ENCODE measurements at places on chromosomes 1 and 21.

GRCh38 chr1:221788466-221788865, 46.6 kb upstream of the DUSP10 start:
- DNase-seq = no peak

GRCh38 chr21:18614303-18614702, 210.7 kb upstream of the TMPRSS15 start:
- no peak for DNase-seq

DNA sequence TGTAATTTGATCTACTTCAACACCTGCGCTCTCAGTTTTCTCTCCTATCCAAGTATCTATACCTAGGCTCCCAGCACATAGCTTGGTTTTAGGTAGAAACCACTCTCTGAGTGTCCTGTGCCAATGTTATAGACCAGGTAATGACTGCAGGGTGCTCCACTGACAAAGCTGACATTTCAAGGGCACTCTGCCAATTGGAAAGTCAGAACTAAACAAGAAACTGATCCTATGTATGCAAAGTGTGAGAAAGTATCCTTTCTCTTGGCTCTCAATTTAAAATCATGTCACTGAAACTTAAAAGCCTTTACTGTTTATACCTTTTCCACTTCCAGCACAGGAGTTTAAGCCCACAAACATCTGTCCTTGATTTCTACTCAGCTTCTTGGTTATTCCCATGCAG, 45.0 kb upstream of the AIM2 start:
- DNase-seq = no peak

DNA sequence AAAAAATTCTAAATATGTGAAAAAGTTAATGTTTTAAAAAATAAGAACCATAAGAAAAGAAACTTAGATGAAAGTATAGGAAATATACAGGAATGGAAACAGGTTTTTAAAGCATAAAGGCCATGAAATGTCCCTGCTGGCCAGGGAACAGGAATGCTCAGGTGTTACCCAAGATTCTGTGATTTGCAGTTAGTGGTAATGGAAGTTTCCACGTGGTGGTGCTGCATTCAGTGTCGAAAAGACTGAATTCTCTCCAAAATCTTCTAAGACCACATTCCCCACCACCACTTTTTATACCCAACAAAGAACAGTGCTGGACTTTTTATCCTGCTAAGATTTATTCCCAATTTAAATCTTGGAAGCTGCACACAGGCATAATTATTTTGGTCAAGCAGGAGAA, 126.2 kb downstream of the PRRX1 start:
- no peak for DNase-seq

DNA sequence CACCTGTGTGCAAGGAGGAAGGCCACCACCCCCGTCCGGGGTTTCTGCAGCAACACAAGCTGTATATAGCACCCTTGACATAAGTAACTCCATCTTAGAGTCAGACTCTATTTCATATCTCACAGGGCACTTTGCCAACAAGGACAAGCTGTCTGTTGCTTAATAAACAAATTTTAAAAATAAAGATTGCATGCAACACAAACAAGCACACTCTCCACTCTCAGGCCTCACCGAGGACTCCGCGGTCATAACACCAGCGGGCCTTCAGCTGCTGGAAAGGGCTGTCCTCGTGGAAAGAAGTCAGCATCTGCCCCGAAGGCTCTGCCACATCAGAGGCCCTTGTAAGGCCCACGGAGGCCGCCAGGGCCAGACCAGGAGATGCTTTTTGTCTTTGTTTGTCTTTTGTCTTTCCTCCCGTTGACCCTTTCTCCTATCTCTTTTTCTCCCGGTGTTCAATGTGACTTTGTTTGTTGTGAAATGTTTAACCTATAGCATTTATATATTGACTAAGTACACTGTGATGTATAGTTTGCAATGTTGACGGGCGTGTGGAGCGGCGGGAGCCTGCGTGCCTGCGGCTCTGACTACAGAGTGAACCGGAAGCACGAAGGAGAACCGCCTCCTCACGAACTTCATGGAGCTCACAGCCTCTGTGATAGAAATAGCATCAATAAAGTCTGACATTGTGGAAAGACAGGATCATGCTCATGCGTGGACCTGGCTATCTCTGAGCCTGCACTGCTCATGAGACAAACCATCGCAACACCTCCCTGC, 24.1 kb downstream of the MEGF6 start:
- DNase-seq = peak; percentile 54

DNA sequence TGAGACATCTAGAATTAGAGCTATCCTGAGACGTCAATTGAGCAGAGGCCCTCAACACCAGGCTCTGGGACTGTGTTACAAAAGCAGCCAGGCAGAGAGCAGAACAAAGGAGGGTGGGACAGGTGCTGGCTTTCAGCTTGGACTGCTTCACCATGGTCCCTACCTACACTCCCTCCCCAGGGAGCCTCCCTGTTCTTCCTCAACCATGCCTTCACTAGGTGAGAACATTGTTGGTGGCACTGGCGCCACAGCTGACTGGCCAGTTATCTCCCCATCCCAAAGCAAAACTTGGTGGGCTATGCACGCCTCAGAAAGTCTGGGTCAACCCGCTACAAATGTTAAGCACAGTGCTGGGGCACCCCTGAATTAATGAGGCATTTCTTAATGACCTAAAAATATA, 87.8 kb downstream of the NMNAT2 start:
- DNase-seq = no peak

- no peak for DNase-seq
Observed at GRCh38 chr1:44775930-44776729, 790 bp downstream of the RPS8 start.

DNA sequence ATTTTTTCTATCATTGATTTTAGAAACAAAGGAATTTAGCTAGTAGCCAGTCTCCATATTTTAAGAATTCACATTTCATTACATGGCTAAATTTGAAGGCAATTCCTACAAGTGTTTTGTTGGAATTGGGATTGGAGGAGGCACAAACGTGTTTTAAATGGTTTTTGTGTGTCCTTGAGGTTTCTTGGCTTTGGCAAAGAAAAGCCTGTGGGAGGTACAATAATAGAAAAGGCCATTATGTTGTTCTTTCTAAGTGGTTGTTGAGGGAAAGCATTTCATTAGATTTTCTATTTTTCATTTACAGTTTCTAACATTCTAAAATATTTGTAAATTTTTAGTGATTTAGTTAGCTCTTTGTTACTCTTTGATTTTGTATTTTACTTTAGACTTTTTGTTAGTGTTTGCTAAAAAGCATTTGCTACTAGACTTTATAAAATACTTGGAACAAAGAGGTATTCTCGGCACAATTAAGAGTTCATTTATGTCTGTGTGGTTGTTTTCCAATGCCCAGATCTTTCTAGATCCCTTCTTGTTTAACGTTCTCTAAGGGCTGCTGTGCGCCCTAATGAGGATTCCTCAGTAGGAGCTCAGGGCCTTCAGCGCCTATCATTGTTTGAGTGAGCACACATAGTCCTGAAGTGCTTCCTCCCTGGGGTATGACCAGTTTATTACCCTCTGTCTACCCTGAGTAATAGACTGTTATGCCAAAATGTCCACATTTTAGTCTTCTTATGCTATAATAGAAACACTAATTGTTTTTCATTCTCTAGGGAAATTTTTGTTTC, 70.0 kb upstream of the KIAA1614 start:
- peak; percentile 12 for DNase-seq

DNA sequence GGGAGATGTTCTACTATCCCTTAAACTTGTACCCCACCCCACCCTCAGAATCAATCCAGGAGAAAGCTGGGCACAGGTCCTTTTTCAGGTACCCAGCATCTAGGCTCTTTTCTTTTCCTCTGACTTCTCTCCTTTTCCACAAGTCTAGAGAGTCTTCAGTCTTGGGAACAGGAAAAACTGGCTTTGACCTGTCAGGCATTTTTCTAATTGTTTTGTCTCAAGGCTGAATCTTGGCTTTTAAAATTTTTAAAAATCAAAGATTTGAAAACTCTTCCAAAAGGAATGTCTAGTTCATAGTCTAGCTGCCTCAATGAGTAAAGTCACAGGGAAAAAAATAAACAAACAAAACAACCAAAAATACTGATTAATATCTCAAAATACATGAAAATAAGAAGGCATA, 161.5 kb downstream of the HFM1 start:
- DNase-seq = no peak

DNA sequence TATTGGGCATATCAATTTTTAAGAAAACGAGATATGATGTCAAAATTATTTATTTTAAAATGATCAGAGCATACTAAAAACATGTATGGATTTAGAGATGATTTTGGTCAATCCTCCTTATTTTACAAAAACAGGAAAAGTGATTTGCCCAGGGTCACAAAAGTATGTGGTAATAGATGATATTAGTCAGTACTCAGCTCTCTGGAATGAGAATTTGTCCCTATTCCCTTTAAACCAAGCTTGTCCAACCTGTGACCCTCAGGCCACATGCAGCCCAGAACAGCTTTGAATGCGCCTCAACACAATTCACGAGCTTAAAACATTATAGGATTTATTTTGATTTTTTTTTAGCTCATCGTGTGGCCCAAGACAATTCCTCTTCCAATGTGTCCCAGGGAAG, 104.7 kb downstream of the AKT3 start:
- DNase-seq = no peak

DNA sequence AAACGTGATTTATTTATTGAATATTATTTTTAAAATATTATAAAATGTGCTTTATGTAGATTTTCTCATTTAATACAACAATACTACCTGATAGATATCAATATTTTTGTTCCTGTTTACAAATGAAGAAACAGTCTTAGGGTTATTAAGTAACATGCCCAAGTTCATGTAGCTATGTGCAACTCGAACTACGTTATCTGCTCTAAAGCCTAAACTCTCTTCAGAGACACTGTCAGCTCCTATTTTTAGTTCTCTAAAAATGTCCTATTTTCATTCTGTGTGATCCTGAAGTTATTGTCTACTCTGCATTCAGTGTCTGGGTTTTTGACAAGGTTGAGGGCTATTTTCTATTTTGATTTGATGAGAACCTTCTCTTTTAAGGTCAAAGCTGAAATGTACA, 550.1 kb upstream of the B3GALT2 start:
- DNase-seq = no peak

DNA sequence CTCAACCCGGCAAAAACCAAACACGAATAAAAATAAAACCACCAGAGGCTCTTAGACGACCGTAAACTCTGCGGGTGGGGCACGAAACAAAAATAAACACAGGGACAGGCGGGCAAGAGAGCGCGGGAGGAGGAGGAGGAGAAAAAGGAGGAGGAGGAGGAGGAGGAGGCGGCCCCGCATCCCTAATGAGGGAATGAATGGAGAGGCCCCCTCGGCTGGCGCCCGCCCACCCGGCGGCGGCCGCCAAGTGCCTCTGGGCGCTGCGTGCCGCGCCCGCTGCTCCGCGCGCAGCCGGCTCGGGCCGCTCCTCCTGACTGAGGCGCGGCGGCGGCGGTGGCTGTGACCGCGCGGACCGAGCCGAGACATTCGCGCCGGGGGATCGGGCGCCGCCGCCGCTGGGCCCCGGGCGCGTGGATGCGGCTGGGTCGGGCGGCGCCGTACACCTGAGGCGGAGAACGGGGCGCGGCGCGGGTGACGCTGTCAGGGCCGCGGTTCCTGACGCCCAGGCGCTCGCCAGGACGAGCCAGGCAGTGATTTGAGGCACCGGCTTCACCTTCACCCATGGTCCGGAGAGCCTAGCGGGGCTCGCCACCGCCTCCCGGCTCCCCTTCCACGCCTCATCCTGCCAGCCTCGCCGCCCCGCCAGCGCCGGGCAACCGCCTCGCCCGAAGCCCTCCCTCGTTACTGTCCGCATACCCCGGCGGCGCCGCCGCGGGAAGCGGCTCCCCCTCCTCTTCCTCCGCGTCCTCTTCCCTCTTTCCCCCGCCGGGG, at the start of gene MARK1:
Gene MARK1, plus strand, starts transcription at position 229 of the 771 bp plus-strand sequence. CDS start 687 bp downstream, outside the sequence.
- DNase-seq = peak; percentile 79

GRCh38 chr1:22297999-22298398, 153.7 kb upstream of the ZBTB40 start:
- no peak for DNase-seq
